HCT116 (cell line): ENCODE measurements at places on chromosomes 7 and 10.

DNA sequence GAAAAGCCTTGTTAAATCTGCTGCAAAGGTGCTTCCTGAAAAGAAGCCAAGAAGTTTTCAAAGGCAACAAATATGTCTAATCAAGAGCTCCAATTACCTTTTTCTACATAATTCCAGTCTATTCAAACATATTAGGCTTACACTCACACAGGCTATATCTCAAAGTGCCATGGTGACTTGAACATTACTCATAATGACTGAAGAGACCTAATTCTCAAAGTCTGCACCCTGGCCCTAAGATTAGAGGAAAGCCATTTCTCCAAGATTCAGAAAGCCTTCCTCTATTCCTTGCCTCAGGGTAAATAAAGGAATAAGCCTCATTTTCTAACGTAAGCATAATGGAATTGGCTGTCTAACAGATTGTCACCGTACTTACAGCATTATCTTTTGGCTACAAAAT is 78.3 kb upstream of the THSD7A start:
- DNase-seq = no peak

GRCh38 chr10:75544386-75544785 is 113.0 kb downstream of the LRMDA start:
- DNase-seq = no peak

DNA sequence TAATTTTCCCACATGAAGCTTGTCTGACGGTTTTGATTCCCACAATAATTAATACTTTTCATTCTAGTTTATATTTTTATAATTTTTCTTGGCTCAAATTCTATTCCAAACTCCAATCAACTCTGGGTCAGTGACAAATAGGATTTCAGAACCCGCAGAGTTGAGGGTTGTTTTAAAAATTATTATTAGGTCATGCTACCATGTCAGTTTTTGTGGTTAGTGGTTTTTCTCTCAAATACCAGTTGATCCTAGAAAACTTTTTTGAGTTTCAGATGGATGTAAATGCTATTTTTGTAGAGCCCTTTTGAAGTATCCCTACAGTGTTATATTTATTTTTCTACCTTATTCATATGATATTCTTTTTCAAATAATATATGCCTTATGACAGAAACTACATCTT is 237.4 kb downstream of the SEMA3D start:
- DNase-seq = no peak

DNA sequence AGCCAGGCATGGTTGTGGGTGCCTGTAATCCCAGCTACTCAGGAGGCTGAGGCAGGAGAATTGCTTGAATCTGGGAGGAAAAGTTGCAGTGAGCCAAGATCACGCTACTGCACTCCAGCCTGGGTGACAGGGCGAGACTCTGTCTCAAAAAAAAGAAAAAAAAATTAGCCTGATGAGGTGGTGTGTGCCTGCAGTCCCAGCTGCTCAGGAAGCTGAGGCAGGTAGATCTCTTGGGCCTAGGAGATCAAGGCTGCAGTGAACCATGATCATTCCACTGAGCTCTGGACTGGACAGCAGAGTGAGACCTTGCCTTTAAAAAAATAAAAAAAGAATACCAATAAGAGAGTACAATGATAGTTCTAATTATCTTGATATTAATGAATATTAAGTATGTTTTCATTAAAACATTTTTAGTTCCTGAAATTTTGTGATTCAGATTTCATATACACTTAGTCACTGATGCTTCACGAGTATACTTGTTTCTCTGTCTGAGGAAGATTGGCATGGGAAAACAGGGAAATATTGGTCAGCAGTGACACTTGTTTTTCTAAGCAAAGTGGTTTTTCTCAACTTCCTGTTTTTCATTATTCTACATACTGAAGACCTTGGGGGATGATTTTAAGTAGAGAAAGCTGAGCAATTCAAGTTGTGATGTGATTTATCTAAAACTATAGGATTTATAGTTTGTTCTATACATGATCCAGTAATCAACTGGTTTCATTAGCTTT is 76.8 kb downstream of the ADK start:
- DNase-seq = no peak
